CD4-positive, alpha-beta T cell (primary cell): ENCODE measurements at places on chromosomes 2 and 18.

- H3K27me3 ChIP-seq, result peaks cover 8% of the 10 kb centered on the region
- no peak overlapping the region for H3K27ac ChIP-seq
- no peaks in the 10 kb centered on the region for H3K36me3 ChIP-seq
Measured at GRCh38 chr18:24530630-24531111, 70.2 kb downstream of the HRH4 start.

DNA sequence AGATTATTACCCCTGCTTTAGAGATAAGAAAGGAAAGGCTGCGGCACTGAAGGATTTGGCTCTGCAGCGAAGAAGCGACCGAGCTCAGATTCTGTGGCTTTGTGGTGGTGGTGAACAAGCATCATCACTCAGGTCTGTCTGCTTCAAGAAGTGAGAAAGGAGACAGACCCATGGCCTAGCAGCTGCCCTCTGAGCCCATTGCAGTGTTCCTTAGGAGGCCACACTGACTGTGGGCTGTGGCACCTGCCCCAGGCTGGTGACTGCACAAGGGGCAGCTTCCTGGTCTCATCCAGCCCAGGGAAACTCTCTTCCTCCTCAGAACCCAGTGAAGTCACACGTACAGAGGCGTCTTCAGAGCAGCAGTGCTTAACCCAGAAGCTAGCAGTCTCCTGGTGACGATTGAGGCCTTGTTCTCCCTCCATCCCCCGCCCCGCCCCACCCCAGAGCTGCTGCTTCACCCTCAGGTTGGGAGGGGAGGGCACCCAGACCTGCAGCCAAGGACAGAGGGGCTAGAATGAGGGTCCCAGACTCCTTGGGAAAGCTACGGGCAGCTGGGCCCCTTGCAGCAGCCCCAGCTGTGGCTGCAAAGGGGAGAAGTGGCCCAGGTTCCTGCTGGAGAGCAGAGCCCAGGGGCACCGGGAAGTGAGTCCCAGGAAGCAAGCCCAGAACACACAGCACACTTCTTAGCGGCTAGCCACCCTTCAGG lies 22.2 kb downstream of the BIN1 start:
- peaks cover 70% of the 10 kb centered on the region for H3K4me1 ChIP-seq
- H3K4me3 ChIP-seq, result peak overlapping the region; percentile 4
- no peaks in the 10 kb centered on the region for H3K36me3 ChIP-seq
- DNase-seq, result peak; percentile 64
- H3K27me3 ChIP-seq, result no peaks in the 10 kb centered on the region

DNA sequence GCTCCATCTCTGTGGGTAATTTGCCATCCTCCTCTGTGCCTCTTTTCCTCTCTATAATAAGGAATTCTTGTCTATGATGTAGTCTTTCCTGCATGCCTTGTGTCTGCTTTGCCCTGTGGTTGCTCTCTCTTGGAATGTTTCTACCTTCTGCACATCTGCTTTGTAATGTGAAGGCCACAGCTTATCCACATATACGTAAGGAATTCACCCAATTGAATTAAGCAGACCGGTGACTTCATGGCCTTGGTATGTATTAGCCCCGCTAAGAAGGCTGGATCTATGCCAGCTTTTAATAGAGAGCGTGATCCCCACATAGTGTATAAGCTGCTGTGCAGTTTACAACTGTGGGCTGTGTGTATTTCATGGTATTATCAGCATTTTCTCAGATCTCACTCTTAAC lies 274.7 kb downstream of the RNF144A start:
- H3K27ac ChIP-seq, result no peak overlapping the region
- H3K4me1 ChIP-seq, result no peaks in the 10 kb centered on the region

DNA sequence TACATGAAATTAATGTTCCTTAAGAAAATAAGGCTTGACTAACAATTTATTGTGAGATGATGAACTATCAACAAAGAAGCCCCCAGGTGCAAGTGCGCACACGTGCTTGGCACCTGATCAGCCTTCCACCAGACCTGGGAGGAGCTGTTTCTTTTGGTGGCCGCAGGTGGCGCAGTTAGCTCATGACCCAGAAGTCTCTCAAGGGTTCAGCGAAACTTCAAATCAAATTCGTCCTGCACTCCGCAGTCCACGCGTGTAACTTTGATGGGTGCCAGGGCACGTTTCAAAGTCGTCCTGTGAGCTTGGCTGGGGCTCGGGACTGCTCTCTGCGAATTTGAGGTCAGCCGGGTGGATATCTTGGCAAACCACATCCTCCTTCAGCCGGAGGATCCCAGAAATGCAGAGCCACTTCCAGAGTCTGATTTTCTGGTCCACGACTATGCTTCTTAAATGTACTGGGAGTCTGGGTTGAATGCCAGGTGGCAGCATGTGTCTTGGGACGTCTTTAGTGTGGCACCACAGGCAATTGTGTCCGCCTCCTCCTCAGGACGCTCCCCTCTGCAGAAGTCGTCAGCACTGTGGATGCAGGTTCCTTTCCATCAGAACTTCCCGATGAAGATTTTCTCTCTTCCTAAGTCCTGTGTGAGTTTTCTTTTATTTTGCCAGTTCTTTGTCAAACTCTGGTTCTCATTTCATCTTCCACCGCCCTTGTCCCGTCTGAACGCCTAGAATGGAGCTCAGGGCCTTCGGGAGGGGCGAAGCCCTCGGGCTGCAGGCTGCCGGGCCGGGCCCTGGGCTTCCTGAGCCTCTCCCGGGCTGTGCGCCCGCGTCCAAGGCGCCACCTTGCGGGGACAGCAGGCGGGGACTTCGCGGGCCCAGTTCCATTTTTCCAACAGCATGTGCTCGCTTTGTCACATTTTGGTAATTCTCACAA lies 61.3 kb upstream of the RAPGEF4 start:
- DNase-seq, result peak; percentile 22
- H3K4me3 ChIP-seq, result peak overlapping the region; percentile 21
- no peaks in the 10 kb centered on the region for H3K36me3 ChIP-seq
- no peak overlapping the region for H3K27ac ChIP-seq
- H3K4me1 ChIP-seq, result peaks cover 5% of the 10 kb centered on the region
- H3K27me3 ChIP-seq, result no peaks in the 10 kb centered on the region

DNA sequence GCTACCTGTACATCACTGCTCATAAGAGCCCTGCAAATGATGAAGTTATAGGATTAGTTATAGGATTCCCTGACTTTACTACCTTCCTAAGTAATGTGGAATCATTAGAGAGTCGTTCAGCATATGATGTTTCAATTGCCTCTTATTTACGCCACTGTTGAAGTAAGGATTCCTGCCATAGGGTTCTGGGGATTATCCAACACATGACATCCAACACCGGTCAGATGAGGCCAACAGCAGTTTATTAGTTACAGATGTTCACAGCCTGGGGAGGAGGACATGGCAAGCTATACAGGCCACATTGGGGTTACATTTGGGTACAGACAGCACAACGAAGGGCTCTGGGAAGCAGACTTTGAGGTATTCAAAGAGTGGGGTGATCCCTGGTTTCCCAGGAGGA lies 134.1 kb upstream of the MC4R start:
- H3K4me3 ChIP-seq, result no peak overlapping the region
- no peak overlapping the region for H3K27ac ChIP-seq
- H3K27me3 ChIP-seq, result no peaks in the 10 kb centered on the region
- no peaks in the 10 kb centered on the region for H3K4me1 ChIP-seq

DNA sequence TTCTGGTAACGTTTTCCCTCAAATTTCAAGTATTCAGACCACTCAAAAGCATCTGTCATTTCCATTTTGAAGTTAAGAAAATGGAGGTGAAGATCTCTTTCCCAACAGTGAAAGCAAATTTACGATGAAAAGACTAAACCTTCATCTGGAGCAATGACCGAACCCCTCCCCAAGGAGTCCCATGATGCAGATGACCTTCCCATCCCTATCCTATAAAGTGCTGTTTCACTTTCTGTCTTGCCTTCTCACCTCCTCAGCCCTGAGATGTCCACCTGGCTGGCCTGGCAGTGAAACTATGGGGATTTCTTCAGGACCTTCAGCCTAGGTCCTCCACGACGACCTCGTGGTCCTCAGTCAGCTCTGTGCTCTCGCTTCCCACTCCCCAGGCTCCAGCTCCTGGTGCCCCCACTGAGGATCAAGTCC lies 925 bp upstream of the NPC1 start:
- no peaks in the 10 kb centered on the region for H3K36me3 ChIP-seq
- DNase-seq, result no peak
- H3K4me1 ChIP-seq, result peaks cover 41% of the 10 kb centered on the region
- H3K27me3 ChIP-seq, result no peaks in the 10 kb centered on the region
- H3K27ac ChIP-seq, result peak overlapping the region; percentile 46
- peak overlapping the region; percentile 80 for H3K4me3 ChIP-seq

GRCh38 chr2:233060501-233060979 lies 398 bp downstream of the INPP5D start:
- DNase-seq, result no peak
- H3K4me1 ChIP-seq, result peaks cover 59% of the 10 kb centered on the region
- H3K27ac ChIP-seq, result peak overlapping the region; percentile 91
- no peaks in the 10 kb centered on the region for H3K27me3 ChIP-seq
- H3K4me3 ChIP-seq, result peak overlapping the region; percentile 97
- H3K36me3 ChIP-seq, result peaks cover 21% of the 10 kb centered on the region

- DNase-seq, result no peak
- no peaks in the 10 kb centered on the region for H3K4me1 ChIP-seq
- no peaks in the 10 kb centered on the region for H3K36me3 ChIP-seq
- H3K4me3 ChIP-seq, result no peak overlapping the region
- H3K27me3 ChIP-seq, result no peaks in the 10 kb centered on the region
- no peak overlapping the region for H3K27ac ChIP-seq
Measured at GRCh38 chr2:163637871-163638270, 97.9 kb downstream of the FIGN start.

GRCh38 chr18:49274188-49274714 lies 186.2 kb downstream of the DYM start:
- H3K36me3 ChIP-seq, result peaks cover 23% of the 10 kb centered on the region
- H3K4me3 ChIP-seq, result no peak overlapping the region
- H3K27ac ChIP-seq, result no peak overlapping the region
- H3K4me1 ChIP-seq, result no peaks in the 10 kb centered on the region
- H3K27me3 ChIP-seq, result no peaks in the 10 kb centered on the region

DNA sequence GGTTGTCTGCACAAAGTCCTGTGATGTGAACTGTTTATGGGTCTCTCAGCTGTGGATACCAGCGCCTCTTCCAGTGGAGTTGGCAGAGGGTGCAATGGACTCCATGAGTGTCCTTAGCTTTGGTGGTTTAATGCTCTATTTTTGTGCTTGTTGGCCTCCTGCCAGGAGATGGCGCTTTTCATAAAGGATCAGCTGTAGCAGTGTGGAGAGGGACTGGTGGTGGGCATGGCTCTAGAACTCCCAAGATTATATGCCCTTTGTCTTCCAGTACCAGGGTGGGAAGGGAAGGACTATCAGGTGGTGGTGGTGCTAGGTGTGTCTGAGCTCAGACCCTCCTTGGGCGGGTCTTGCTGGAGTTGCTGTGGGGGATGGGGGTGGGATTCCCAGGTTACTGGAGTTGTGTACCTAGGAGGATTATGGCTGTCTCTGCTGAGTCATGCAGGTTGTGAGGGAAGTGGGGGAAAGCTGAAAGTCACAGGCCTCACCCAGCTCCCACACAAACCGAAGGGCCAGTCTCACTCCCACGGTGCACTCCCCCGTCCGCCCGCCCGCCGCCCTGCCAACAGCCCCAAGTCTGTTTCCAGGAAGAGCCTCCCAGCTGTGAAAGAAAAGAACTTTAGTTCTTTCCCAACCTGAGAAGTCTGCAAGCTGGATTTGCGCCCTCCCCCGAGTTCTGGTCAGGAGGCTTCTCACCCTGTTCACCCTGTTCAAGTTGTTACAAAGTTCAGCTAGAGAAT lies 108.1 kb downstream of the MARCO start:
- H3K27me3 ChIP-seq, result no peaks in the 10 kb centered on the region
- H3K4me3 ChIP-seq, result no peak overlapping the region
- no peaks in the 10 kb centered on the region for H3K36me3 ChIP-seq
- no peak overlapping the region for H3K27ac ChIP-seq

GRCh38 chr2:98731041-98731893 lies at the start of gene MGAT4A:
MGAT4A (minus strand) TSS chr2:98731132; CDS start chr2:98726332, 4,800 bp downstream.
- H3K27me3 ChIP-seq, result no peaks in the 10 kb centered on the region
- peak; percentile 90 for DNase-seq
- peaks cover 1% of the 10 kb centered on the region for H3K36me3 ChIP-seq
- H3K4me3 ChIP-seq, result peak within 1 kb of the TSS; percentile 87
- peaks cover 50% of the 10 kb centered on the region for H3K4me1 ChIP-seq

DNA sequence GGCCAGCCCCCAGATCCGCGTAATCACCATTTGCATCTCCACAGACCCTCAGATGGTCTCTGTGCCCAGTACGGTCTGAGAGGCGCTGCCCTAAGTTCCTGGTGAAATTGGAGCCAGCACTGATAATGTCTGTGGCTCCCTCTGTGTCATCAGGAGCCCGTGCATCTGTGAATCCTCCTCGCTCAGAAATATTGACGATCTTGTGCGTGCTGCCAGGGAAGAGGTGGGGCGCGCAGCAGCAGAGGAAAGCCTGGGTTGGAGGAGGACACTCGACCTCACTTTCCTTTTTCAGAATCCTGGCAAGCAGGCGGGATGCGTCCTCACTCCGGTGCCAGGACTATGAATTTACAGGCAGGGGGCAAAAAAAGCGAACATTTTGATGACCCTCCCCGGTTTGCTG lies 686.1 kb upstream of the SALL3 start:
- H3K36me3 ChIP-seq, result no peaks in the 10 kb centered on the region
- H3K4me1 ChIP-seq, result no peaks in the 10 kb centered on the region
- no peak overlapping the region for H3K27ac ChIP-seq
- no peak overlapping the region for H3K4me3 ChIP-seq

DNA sequence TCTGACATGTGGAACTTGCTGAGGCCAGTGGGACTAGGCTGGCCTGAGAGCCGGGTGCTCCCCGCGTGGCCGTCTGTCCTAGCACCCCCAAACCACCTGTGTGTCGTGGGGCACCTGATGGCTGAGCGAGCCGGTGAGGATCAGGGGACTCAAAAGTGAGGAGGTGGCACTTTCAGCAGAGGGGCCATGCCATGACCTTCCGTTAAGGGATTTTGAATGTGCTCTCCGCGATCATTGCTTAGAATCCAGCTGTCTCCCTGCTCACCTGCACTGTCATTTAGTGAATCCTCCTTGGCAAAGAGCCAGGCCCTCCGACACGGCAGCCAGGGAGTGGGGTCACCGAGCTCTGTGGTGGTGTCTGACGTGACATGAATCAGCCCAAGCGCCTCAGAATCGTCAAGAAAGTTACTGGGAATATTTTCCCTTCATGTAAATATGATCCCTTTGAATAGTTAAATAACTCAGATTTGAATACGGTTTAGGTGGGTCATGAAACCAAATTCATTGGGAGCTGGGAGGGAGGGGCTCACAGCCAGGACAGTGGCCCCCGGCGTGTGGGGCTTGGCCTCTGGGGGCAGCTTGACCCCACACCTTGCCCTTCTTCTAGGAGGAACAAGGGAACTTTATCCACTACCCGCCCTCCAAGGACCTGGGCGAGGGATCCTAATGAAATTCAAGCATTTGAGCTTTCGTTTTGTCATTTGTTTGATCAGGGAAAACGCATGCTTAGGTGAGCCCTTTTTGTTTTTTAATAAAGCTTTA lies 9.5 kb downstream of the NFATC1 start:
- DNase-seq, result peak; percentile 57
- H3K4me1 ChIP-seq, result peaks cover 64% of the 10 kb centered on the region
- H3K36me3 ChIP-seq, result peaks cover 17% of the 10 kb centered on the region
- H3K27ac ChIP-seq, result peak overlapping the region; percentile 92
- peak overlapping the region; percentile 40 for H3K4me3 ChIP-seq
